ENCODE measurements at places on chromosomes 3 and 15.

- no peak for DNase-seq
Measured at GRCh38 chr3:55630921-55631299, 143.8 kb upstream of the WNT5A start.

- DNase-seq, result no peak
Measured at GRCh38 chr15:97993310-97993738, 32.8 kb downstream of the ARRDC4 start.

GRCh38 chr15:92845126-92845508, 55.0 kb upstream of the CHD2 start:
- DNase-seq, result no peak

GRCh38 chr15:65655457-65655856, 33.7 kb downstream of the SLC24A1 start:
- DNase-seq, result no peak

- no peak for DNase-seq
Measured at GRCh38 chr3:5072100-5072816, 49.8 kb upstream of the ARL8B start.

- no peak for DNase-seq
Measured at GRCh38 chr15:52408823-52409222, 113.2 kb upstream of the MYO5C start.

GRCh38 chr15:43346305-43346704, 15.9 kb upstream of the LCMT2 start:
- no peak for DNase-seq

- peak; percentile 76 for DNase-seq
Measured at GRCh38 chr15:55168350-55168974, 28.3 kb downstream of the RSL24D1 start.

DNA sequence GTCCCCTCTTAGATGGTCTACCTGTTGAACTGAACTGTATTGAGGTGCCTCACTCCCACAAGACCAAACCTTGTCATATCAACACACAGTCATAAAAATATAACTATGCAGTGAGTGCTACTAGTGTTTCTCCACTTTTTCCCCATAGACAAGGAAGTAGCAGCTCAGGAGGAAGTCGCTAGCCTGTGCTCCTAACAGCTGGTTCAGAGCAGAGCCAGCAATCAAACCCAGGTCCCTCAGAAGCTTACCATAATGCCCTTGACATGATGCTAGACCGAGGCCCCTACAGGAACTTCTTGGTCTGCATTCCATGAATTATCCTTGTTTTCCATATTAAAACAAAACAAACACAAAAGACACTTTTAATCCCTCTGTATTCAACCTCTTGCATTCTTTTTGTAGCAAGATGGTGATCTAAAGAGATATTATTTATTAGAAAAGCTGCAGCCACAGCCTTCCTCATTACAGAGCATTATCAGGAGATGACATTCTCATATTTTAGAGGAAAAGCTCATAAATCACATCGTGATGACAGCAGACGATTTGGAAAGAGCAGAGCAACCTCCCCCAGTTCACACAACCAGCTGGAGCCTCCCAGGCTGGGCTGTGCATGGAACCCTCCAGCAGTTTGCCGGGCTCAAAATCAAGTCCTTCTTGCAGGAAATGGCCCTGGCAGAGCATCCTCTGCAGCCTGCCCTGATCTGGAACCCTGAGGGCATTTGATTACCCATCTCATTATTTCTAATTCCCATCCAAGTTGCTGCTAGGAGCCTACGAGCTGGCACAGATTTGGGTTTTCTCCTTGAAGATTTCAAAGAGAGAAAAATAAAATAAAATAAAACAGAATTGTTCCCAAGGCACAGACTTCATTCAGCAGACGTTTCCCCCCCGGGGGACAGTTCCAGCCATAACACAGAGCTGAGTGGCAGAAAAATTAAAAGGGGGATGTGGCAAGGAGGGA, 118.8 kb downstream of the SRGAP3 start:
- DNase-seq, result no peak

GRCh38 chr3:186299327-186299726, 62.7 kb downstream of the DGKG start:
- DNase-seq, result no peak

DNA sequence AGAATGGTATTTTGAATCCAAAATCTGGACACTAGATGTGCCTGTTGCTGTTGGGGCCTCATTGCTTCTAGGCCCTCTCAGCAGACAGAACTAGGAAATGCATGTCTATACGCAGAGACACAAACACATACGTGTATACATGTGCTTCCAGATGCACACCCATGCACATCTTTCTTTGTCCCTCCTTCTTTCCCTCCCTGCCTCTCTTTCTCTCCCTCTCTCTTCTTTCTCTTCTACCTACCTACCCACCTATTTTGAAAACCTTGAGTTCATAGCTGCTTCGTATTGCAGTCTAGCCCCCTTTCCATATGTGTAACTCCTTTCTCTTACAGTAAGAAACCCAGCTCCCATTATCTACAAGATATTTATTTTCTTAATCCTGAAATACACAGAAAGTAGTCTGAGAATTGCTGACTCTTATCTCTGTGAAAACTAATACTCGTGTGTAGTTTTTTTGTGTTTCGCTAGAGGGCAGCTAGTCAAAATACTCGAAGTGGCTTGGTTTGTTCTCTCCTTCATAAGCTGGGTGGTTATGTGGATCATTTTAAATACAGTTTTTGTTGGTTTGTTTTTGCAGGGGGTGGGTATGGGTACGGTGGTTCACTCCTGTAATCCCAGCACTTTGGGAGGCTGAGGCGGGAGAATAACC, 18.5 kb downstream of the RPL32 start:
- DNase-seq, result no peak

DNA sequence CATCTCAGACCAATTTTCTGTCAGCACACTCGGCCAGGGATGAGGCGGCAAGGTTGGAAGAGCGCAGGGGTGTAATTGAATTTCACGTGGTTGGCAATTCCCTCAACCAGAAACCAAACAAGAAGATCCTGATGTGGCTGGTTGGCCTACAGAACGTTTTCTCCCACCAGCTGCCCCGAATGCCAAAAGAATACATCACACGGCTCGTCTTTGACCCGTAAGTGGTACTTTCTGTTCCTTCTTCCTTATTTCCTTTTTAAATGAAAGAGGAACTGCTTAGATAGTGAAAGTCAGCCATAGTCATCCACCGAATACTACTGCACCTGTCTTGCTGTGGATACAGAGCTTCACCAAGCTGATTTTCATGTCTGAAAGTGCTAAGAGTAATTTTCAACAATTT, 60.1 kb downstream of the SGO1 start:
- no peak for DNase-seq

DNA sequence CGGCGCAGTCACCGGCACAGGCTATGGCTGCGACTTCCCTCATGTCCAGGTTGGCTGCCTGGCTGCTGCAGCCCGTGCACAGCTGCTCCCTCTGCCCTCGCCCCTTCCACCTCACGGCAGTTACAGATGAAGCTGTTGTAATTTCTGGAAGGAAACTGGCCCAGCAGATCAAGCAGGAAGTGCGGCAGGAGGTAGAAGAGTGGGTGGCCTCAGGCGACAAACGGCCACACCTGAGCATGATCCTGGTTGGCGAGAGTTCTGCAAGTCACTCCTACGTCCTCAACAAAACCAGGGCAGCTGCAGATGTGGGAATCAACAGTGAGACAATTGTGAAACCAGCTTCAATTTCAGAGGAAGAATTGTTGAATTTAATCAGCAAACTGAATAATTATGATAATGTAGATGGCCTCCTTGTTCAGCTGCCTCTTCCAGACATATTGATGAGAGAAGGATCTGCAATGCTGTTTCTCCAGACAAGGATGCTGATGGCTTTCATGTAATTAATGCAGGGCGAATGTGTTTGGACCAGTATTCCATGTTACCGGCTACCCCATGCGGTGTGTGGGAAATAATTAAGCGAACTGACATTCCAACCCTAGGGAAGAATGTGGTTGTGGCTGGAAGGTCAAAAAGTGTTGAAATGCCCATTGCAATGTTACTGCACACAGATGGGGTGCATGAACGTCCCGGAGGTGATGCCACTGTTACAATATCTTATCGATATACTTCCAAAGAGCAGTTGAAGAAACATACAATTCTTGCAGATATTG, 13.2 kb upstream of the GNB4 start:
- no peak for DNase-seq

DNA sequence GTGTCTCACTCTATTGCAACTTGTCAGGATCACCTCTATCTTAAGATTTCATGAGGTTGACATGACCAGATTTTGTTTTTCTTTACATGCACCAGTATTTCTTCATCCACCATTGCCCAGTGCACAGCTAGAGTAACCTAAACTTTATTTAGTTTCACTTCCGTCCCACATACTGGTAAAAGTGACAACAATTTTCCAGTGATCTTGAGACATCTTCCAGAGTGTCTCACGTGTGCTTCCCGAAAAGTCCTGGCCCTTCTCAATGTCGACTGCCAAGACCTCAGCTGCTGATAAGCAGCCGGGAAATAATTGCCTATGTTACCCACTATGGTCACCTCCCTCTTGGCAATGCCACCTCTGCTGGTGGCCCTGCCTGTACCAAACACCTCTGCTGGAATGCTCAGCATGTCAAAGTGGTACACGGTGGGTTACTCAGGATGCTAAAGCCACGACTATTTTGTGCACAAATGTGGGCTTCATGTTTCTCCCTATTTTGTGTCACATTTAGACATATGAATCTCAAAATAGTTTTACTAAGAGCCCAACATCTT, 379.7 kb upstream of the TGFBR2 start:
- no peak for DNase-seq

DNA sequence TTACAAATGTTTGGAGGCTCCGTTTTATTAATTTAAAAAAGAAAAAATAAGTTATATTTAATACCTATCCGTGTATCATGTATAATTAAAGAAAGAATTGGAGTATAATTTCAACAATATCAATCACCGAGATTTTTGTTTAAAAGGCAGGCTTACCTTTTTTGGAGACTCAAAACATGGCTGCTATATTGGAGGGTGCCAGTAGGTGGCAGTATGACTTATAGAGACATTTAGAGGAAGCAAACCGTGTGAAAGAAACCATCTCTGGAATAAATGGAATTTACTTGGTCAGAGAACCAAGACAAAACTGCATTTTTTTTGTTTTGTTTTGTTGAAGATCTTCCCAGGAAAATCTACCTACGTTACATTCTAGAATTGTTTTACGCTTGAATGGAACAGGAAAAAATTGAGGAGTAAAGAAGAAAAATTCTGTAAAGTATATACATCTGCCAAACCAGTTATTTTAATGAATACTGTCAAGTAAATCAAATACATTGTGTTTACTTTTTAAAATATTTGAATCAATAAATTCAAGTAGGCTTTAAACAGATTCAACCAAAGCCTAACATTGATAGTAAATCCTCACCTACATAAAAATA, 802.6 kb upstream of the ALCAM start:
- DNase-seq, result no peak

DNA sequence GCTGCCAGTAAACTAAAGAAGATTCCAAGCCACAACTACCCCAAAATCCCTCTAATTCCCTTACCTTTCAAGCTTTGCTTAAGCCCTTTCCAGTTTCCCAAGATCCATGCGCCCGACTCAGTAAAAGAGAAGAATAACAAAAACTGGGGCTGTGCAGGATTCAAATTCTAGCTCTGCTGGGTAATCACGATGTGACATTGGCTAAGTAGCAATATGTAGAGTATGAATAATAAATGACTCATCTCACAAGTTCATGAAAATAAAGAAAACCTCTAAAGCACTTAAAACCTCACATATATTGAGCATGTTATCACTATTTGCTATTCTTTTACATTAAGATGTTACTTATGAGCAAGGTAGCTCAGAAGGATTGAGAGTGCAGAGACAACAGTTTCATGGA, 522.2 kb upstream of the ZNF717 start:
- DNase-seq, result no peak

- no peak for DNase-seq
Measured at GRCh38 chr15:25417604-25418003, 21.2 kb downstream of the UBE3A start.

- DNase-seq, result no peak
Measured at GRCh38 chr3:60095516-60095915, 1045.7 kb upstream of the CFAP20DC start.

DNA sequence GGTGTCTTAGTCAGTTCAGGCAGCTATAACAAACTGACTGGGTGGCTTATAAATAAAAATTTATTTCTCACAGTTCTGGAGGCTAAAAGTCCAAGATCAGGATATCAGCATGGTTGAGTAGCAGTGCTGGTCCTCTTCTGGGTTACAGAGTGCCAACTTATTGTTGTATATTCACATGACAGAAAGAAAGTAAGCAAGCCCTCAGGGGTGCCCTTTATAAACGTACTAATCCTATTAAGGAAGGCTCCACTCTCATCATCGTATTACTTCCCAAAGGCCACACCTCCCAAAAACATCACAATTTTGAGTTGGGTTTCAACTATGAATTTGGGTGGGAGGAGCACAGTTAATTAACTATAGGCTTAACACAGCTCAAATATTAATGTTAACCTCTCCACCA, 653.0 kb downstream of the DIPK2A start:
- DNase-seq, result no peak

GRCh38 chr3:119594066-119594465, 3.6 kb upstream of the PLA1A start:
- DNase-seq, result no peak

- no peak for DNase-seq
Measured at GRCh38 chr3:159960188-159961148, 28.2 kb upstream of the IL12A start.
